ENCODE measurements at places on chromosomes 7 and 10.

DNA sequence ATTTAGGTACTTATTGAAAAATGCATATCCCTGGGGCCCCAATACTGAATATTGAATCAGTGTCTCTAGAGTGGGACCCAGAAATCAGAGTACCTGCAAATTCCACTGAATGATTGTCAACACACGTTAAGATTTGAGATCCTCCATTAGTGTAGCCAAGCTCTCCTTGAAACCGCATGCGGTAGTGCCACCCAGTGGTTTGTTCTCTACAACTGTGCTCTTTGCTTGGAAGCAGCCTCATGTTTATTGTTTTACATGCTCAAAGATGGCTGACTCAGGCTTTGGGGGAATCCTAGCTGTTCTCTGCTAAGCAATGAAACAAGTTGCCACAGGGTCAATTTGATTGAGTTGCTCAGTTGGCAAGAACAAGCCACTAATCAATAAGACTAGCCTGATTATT lies 340.2 kb upstream of the CELF2 start:
- no peak for DNase-seq

GRCh38 chr7:79091011-79091410 lies 362.5 kb downstream of the MAGI2 start:
- DNase-seq, result no peak

DNA sequence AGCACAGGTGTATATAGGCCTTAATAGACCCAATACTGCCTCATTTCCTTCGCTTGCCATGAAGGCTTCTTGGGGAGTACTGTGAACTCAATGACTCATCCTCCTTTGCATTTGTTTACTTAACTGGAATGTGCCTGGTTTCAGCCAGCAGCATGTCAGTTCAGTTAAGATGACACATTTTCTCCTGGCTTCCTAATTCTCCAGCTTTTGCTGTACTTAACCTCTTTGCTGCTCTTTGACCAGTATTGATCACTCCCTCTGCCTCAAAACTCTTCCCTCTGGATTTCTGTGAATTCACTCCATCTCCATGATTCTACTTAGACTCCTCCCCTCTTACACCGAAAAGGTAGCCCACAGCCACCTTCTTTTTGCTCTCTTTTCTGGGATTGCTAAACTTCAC lies 135.7 kb downstream of the MAGI2 start:
- DNase-seq, result peak; percentile 35

GRCh38 chr10:92240289-92241157 lies 50.4 kb downstream of the CPEB3 start:
- DNase-seq, result peak; percentile 69

DNA sequence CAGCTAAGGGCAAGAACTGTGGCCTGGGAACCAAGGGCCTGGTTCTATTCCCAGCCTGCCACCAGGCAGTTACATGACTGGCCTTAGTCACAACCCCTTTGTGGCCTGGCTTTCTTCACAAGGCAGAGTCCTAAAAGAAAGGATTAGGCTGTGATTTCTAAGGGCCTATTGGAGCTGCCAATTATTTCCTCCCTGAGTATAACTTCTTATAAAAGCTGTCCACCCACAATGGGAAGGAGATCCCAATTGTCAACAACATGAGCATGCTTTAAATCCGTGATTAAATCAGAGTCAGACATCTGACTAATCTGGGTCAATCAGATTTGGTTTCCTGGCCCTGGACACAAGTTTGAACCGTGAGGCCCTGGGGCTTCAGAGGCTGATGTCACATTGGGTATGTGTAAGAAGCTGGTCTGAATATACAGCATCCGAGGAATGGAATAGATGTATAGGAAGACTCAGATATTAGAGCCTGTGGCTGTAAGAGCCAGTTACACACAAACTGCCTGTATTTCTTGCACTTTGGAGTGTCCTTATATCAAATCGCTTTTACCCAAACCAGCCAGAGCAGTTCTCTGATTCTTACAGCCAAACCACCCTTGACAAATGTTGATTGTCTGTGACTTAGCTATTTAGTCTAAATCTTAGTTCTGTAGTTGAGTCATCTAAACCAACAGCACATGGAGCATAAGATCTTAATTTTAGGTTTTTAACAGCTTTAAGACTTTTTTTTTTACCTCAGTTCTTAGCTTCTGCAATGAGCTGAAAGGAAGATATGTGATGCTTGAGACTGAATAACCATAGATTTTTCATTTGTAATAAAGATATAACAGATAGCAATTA lies 61.3 kb downstream of the ABCB4 start:
- DNase-seq, result peak; percentile 62

DNA sequence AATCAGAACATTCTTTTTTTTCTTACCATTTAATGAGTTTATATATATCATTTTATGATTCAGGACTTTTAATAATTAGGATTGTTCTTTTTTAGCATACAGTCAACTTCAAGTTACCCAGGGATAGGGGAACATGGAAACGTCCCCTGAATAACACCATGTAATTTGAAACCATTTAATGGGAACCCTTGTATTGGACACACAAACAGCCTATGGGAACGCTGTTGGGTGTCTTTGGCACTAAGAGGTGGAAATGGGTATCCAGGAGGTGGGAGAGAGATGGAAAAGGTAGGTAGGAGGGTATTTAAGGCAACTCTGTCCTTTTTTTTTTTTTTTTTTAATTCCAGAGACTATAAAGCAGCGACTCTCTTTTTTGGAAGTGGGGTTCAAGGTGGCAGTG lies 2.6 kb downstream of the LUC7L2 start:
- DNase-seq, result no peak

- DNase-seq, result no peak
Measured at GRCh38 chr7:131014906-131015656, 281.1 kb upstream of the KLF14 start.

- no peak for DNase-seq
Measured at GRCh38 chr10:80394358-80394916, 13.9 kb upstream of the PRXL2A start.

DNA sequence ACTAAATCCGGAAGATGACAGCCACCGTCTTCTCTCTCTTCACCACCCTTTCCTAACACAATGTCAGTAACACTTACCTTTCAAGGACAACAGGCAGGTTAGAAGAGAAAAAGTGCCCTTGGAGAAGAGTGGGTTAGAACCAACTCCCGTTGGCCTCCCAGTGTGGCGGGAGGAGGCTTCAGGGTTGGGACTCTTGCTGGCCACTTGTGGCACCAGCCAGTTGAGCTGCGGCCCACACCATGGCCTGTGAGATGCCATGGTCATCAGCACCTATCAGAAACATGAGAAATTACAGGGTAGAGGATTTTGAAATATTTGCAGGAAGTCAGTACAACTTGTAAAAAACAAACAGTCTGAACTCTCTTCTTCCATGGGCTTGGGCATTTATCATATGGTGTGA lies 93.8 kb downstream of the MKI67 start:
- DNase-seq, result no peak

DNA sequence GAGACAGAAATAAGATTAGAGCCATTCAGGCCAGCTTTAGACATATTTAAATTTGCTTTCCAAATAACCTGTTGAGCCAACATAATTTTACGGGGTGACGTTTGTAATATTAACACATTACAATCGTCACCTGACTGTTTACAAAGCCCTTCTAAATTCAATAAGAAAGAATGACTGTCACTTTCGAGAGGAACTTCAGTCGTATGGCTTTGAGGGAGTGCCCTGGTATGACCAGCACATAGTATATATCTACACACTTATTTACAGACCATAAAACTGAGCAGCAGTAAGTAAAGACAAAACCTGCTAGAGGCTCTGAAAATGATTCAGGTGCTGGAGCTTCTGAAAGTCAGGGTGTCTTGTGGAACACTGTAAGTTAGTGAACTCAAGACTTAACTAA lies 62.4 kb downstream of the BLNK start:
- DNase-seq, result no peak

- no peak for DNase-seq
Measured at GRCh38 chr10:33790521-33791271, 456.2 kb upstream of the NRP1 start.

DNA sequence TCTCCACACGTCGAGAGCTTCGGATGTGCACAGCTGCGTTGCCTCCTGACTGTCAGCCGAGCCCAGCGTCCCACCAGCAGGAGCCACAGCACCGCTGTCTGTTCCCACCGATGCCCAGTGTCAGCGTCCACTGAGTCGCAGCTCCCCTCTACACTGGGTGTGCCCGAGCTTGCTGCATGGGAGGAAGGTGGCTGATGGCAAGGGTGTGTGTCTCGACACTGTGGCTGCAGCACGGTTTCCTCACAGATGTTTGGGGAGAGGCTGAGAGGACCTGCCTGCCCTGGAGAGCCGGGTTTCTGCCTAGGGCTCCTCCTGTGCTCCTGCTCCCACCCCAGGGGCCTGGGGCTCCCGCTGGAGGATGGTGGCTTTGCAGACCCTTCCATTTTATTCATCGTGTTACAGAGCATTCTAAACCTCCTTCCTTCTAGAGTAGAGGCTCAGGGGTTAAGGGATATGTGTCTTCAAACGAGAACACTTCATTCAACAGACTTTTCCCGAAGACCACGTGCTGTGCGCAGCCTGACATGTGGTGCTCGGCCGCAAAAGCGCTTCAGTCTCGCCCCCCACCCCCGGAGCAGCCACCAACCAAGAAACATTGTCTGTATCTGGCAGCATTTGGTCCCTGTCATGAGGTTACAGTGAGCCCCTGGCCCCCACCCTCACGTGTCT lies 384.8 kb downstream of the DNAJB6 start:
- no peak for DNase-seq

DNA sequence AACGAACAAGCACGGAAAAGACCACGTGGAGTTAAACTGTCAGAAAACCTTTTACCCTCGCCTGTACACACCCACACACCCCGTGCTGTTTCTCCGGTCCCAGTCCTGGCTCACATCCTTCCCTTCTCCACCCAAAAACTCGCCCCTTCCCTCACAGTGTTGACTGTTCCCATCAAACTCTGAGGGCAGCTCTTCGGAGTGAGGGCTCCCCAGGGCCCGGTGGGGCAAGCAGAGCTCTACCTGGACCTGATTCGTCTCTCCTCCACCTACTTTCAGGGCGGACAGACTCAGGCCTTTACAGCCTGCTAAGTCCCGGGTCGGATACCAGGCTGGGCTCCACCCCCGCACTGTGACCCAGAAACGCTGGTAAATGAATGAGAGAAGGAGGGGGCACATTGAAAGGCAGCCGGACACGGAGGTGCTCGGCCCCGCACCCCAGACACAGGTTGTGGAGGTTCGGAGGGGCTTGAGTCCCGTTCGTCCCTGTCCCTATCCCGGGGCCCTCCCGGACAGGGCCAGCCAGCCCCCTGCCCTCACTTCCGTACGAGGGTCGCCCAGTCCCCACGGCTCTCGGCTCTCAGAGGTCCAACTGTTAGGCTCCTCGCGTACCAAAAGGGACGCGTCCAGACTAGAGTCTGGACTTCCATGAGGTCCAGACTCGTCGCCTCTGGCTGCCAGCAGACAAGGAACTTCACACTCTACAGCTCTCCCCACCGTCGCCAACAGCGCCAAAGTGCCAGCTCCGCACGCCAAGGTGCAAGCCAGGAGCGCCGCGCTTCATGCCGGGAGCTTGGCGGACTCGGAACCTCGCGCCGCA lies 31.7 kb upstream of the ASL start:
- DNase-seq, result no peak

DNA sequence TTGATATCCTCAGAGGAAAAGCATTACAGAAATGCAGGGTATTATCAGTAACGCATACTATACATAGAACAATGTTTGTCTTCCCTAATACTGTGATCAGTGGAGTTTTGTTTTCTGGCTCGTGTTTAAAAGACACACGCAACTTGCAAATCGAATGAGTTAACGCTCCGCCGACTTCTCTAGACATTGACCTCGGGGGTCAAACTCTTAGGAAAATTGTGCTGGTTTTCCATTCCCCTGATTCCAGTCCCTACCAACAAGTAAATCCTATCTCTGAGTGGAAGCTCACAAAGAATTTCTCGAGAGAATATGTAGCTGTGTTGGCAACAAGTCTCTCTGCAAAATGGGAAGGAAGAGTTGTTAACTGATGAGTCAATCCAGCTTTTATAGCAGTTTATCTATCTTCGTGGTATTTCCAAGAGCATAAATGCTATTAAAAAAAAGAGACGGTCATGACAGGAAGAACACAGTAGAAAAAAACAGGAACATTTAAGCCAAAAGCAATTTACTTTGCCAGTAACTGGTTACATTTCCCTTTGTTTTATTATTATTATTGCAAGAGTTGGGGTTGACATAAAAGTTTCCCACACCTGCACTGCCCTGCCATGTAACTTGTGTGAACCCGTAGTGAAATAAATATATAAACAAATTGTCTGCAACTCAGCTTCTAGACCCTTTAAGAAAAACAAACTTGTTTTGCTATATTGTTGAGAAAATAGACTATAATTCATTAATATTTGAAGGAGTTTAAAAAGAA lies 144.4 kb downstream of the ARID5B start:
- peak; percentile 42 for DNase-seq

- DNase-seq, result no peak
Measured at GRCh38 chr10:23099816-23100215, 4.4 kb downstream of the MSRB2 start.

DNA sequence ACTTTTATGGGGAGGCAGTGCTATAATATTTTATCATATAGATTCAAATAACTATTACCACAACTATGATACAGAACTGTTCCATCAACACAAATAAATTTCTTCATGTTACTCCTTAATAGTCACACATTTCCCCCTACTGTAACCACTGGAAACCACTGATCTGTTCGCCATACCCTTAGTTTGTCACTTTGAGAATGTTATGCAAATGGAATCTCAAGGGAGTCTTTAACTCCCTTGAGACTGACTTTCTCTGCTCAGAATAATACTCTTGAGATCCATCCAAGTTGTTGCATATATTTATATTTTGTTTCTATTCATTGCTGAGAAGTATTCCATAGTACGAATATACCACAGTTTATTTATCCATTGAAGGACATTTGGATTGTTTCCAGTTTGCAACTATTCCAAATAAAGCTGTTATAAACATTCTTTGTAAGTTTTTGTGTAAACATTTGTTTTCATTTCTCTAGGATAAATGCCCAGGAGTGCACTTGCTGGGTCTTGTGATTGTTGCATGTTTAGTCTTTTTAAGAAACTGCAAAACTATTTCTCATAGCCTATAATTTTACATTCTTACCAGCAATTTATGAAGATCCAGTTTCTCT lies 19.7 kb upstream of the PON2 start:
- DNase-seq, result no peak

- no peak for DNase-seq
Measured at GRCh38 chr10:111175787-111176186, 99.0 kb downstream of the ADRA2A start.

DNA sequence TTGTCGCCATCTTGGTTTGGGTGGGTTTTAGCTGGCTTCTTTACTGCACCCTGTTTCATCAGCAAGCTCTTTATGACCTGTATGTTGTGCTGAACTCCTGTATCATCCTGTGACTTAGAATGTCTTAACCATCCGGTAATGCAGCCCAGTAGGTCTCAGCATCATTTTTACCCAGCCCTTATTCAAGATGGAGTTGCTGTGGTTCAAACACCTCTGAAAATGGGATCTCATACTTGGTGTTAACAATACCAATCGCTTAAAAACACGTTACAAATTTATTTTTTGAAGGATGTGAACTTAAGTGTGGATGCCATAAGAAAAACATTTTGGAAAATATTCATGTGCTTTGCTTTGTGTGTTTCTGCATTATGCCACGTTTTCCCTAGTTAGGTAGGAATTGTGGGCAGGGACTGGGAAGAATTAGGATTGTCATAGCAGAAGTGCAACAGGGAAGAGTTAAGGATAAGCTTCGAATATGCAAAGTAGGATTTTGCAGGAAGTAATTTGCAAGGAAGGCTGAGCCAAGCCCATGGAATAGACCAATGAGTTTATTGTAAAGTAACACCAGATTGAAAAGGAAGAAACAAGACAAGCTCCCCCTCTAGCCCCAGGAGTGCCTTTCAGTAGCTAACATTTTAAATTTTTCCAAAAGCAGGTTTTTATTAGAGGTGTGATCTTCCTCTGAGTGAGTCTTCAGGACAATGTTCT lies 56.4 kb downstream of the PRR15 start:
- DNase-seq, result no peak

GRCh38 chr7:79296553-79297320 lies 156.7 kb downstream of the MAGI2 start:
- DNase-seq, result no peak
